Cerebellum (tissue), 4 donors: ENCODE measurements at places on chromosomes 11 and 22.

GRCh38 chr22:23764899-23765881 is 2.4 kb downstream of the C22orf15 start:
- no peak for DNase-seq

- DNase-seq, result no peak
These were observed 177.4 kb downstream of the JRKL start for GRCh38 chr11:96567176-96567575.

- no peak for DNase-seq
These were observed 564.3 kb downstream of the MN1 start for GRCh38 chr22:27237080-27237741.

- DNase-seq, result no peak
These were observed 98.0 kb downstream of the SHANK2 start for GRCh38 chr11:71154261-71154805.

- DNase-seq, result no peak
These were observed 6.0 kb downstream of the ART5 start for GRCh38 chr11:3635641-3636375.

GRCh38 chr11:96778272-96778671 is 388.5 kb downstream of the JRKL start:
- DNase-seq, result no peak

DNA sequence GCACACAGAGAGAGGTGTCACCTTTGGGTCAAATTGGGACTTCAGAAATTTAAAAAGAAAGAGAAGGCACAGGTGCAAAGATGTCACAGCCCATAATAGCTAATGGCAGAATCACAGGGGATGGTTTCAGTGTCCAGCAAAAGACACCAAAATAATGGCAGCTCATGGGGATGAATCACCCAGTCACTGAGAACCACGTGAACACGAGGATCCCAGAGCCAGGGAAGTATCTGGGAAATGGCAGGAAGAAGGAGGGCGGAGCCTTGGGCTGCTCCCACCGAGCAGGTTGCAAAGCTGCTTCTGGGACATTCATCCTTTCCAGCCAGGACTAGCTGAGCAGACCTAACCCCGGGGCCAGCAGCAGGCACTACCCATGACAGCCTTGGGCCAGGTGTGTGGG is 45.6 kb downstream of the TRMU start:
- DNase-seq, result no peak

GRCh38 chr11:106400949-106401570 is 323.6 kb downstream of the AASDHPPT start:
- DNase-seq, result no peak

- DNase-seq, result no peak
These were observed 1.9 kb downstream of the ARFGAP3 start for GRCh38 chr22:42855211-42855610.

DNA sequence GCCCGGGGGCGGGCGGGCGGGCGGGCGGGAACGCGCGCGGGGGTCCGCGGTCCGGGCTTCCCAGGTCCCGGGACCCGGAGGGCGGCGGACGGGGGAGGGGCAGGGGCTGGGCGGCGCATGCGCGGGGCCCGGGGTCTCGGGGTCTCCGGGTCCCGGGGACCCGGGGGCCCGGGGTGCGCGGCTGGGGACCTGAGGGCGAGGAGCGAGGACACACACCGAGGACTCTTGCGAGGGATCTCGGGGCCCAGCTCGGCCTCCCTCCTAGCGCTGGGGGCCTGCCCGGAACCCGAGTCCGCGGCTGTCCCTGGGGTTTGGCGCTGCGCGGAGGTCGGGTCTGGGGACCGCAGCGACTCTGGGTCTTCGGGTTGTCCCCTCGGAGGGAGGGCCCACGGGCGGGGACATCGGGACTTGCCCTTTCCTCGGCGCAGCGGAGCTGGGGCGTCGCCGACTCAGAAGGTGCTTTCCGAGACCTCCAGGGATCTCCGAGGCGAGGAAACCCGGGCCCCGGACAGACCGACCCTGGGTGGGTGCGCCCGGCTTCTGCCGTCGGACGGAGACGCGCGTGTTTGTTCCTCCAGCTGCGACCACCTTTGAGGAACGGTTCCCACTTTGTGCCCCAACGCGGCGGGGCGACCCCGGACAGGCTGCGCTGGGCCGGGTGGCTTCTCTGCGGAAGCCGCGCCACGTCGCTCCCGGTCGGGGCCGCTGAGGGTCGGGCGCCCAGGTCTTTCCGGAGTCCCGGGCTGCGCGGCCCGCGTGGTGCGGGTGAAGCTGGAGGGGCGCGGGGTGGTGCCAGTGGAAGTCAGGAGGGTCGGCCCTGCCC is 540 bp downstream of the PPARA start:
- DNase-seq, result peak; percentile 49

GRCh38 chr11:44310463-44311272 is 729 bp upstream of the ALX4 start:
- no peak for DNase-seq

DNA sequence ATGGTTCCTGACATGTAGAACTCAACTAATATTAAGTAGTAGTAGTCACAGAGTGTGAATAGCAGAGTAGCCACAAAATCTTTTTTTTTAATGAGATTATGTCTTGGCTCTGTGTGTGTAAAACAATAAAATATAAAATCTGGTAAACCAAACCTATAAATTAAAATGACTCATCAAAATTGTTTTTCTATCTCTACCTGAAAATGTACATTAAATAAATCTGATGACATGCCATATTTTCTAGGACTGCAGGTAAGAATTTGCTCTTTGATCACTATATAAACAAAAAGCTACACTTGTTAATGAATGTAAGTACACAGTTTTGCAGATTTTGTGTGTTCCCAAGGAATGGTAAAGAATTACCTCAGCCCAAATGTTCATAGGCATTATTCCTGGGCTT is 1231.5 kb downstream of the JRKL start:
- DNase-seq, result no peak

GRCh38 chr22:50014655-50015401 is 2.3 kb upstream of the IL17REL start:
- DNase-seq, result no peak

DNA sequence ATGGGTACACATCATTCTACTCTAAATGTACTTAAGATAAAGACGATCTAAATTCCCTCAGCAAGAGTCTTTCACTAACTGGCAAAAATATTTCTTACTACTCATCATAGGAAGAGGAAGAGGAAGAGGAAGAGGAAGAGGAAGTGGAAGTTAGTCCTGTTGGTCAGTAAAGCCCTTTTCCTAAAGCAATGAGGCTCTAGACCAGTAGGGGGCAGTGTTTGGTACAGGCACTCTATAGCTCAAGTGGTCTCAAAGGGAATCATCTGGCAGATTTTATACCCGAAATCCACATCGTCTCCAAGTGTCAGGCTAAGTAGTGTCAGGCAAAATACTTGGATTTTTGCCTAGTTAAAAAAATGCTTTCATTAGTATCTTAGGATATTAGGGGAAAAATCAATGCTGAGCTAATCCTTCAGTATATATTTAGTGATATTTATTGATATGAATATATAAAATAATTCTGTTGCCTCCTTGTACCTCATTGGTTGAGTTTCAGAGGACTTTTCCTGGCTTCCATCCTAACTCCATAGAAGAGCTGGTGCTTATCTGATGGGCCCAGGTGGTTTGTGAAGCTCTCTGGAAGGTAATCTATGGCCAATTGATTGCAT is 7.7 kb downstream of the BLID start:
- no peak for DNase-seq

DNA sequence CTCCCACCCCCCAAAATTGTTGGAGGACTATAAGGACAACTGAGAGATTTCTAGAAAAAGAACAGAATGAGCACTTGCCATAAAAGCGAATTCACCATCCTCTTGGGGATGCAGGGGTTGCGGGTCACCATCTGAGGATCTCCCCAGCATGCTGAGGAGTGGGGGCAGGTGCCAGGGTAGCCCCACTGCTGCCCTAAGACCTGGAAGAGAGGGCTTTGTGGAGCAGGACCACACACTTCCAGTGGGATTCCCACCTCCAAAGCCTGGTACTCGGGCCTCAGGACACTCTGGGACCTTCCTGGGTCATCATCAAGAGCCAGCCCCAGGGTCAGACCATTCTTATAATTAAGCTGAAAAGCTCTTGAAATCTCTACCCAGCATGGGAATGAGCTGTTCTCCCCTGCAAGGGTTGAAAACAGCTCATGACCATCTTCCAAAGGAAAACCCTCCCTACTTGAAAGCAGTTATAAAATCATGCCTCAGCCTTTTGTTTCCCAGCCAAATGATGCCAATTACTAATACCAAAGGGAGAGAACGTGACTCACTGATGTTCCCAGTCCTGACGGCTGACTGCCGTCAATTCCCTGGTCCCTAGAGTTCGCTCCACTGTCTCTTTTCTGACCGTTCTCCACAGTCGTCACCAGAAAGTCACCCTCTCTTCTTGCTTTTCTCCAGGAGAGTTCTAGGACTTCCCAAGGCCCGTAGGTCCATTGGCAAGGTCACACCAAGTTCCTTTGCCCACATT is 76.8 kb upstream of the CREB3L1 start:
- no peak for DNase-seq
